ENCODE measurements at places on chromosomes 16 and 17.

DNA sequence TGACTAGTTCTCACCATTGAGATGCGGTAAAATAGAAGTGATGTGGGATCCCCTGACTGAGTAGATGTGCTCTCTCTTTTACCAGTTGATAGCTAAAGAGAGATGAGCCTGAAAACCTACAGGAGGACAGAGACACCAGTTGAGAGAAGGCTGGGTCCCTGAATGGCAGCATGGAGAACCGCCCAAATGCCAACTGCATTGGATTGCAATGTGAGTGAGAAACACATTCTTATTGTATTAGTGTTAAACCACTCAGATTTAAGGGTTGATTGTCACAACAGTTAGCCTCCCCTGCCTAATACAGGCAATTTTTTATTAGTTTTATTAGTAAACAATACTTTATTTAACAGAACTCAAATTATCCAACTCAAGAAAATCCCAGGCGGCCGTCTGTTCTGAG is 61.2 kb downstream of the SPACA3 start:
- DNase-seq, result no peak

- DNase-seq, result no peak
Observed at GRCh38 chr17:30545024-30545423, 67.8 kb downstream of the GOSR1 start.

- DNase-seq, result no peak
Observed at GRCh38 chr17:32807577-32807976, 69.3 kb downstream of the MYO1D start.

DNA sequence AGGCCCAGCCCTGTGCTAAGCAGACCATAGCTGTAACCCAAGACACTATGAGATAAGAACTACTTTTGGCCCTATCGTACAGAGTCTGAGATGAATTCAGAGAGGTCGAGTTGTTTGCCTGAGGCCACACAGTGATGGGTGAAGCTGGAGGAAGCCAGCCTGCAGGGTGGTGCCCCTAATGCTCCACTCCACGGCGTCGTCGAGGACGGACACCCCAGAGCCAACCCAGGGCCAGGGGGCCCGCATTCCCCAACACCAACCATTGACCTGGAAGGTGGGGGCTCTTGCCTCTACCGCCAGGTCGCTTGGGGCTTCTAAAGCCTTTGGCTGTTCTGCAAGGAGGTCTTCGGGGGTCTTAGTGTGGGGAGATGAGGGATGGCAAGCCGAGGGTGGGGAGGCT is 84.1 kb downstream of the IRF8 start:
- no peak for DNase-seq

- no peak for DNase-seq
Observed at GRCh38 chr16:83907631-83908250, 8.8 kb downstream of the MLYCD start.
